ENCODE measurements at places on chromosomes 2 and 18.

GRCh38 chr18:77482190-77483085, 232.8 kb downstream of the GALR1 start:
- DNase-seq: no peak

GRCh38 chr2:181378491-181378890, 78.7 kb upstream of the ITGA4 start:
- no peak for DNase-seq

GRCh38 chr2:202201220-202202160, 36.9 kb downstream of the SUMO1 start:
- DNase-seq: no peak

- DNase-seq: no peak
Observed at GRCh38 chr18:6355789-6356589, 58.7 kb downstream of the L3MBTL4 start.

DNA sequence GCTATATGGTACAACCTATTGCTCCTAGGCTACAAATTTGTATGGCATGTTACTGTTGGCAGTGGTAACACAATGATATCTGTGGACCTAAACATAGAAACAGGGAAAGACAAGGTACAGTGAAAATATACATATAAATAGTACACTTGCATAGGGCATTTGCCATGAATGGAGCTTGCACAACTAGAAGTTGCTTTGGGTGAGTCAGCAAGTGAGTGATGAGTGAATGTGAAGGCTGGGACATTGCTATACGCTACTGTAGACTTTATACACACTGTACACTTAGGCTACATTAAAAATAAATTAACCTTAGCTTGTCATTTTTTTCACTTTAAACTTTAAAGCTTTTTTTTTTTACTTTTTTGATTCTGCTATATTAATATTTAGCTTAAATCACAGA, 500.0 kb upstream of the SETBP1 start:
- DNase-seq: no peak

- no peak for DNase-seq
Observed at GRCh38 chr18:23380817-23381216, 72.3 kb upstream of the RIOK3 start.

DNA sequence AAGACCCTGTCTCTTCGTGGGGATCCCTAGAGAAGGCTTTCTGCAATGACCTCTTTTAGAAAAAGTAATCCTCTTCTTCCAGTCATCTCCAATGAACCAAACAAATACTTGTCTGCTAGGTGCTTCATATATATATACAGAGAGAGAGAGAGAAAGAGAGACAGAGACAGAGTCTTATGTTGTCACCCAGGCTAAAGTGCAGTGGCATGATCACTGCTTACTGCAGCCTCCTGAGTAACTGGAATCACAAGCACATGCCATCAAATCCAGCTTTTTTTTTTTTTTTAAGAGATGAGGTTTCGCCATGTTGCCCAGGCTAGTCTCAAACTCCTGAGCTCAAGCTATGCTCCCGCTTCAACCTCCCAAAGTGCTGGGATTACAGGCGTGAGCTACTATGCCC, 18.6 kb upstream of the PKDCC start:
- DNase-seq: no peak

- no peak for DNase-seq
Observed at GRCh38 chr2:6896930-6897759, 19.6 kb downstream of the RSAD2 start.

DNA sequence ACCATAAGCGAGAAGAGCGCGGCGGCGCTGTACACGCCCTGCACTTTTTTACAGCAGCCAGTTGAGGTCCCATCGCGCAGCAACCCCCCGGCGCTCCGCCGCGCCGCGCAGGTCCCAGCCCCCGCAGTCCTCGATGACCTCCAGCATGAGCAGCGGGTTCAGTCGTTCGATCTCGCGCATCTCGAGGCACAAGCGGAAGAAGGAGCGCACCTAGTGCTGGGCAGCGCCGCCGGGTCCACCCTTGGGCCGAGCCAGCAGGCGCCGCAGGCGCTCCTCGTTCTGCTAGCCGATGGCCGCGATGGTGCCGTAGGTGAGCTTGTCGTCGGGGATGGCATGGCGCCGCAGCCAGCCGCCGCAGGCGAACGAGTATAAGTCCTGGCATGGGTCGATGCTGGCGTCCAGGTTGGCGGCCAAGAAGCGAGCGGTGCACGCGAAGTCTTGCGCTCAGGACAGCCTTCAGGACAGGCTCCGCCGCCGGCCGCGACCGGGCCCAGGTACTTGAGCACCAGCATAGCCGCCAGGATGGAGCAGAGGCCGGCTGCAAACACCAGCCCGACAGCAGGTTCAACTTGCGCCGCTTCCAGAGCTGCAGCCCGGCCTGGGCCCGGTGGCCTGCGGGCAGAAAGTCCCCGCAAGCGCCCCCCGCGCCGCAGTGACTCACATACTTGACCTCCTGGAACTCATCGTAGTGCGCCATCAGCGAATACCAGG, 8.3 kb downstream of the ALPP start:
- no peak for DNase-seq

DNA sequence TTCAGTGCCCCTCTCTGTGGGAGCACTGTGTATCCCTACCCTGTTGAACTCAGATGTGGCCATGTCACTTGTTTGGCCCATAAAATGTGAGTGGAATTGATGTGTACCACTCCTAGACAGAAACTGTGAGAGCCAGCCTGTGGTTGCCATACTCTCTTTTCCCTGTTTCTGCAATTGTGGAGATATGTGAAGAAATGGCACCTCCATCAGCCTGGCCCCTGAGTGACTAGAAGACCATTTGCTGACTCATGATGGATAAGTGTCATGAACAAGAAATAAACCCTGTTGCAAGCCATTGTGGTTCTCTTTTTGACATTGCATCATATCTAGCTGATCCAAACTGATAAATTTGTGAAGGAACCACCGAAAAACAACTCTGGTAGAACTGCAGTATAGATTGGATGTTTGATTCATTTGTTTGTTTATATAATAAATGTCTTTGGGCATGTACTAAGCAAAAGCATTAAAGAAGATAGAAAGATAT, 214.5 kb upstream of the FBXO11 start:
- no peak for DNase-seq

GRCh38 chr2:121066526-121066925, 218.5 kb downstream of the TFCP2L1 start:
- DNase-seq: no peak

- no peak for DNase-seq
Observed at GRCh38 chr18:65762556-65762955, 11.7 kb downstream of the CDH7 start.

DNA sequence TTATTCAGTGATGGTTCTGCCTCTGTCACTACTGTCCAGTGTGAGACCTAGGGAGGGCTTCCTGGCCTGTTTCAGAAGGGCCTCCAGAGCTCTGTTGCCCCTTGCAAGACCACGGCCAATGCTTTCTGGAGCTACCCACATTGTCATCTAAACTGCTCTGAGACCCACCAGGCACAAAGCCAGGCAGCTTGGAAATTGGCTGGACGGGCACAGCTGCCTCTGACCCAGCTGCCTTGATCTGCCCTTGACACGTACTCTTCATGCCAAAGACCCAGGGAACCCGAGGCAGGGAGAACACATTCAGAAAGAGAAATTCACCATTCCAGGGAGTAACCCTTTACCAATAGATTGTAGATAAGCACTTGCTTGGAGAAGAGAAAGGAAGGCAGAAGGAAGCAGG, 183.7 kb upstream of the SIX2 start:
- no peak for DNase-seq

DNA sequence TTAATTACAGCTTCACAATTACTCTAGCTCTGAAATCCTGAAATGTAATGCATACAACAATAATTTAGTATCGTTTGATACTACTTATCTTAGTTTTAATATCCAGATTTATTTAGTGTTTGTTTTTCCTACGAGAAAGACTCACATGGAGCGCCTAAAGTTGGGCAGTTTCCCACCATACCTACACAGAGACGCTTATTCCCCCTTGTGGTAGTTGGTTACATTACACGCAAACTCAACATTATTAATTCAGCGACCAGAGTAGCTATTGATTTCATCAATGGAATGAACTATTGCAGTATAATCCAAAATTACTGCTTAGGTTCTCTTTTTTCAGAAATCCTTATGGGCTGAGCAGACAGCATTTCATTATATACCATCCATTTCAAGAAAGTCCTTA, 164.0 kb upstream of the REG3G start:
- DNase-seq: no peak

- peak; percentile 14 for DNase-seq
Observed at GRCh38 chr18:55337908-55338521, 250.0 kb downstream of the TCF4 start.

GRCh38 chr2:68811364-68811763, 59.8 kb downstream of the BMP10 start:
- no peak for DNase-seq

DNA sequence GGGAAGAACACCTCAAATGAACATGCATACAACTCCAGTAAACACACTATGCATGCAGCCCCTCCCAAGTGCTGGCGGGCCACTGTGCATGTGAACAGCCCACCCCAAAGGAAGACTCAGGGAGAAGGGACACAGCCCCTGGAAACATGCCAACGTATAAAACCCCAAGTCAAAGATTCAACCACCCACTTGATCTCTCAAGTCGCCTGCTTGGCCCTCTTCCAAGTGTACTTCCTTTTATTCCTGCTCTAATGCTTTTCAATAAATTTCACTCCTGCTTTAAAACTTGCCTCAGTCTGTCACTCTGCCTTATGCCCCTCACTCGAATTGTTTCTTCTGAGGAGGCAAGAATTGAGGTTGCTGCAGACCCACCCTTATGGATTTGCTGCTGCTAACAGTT, 139.1 kb downstream of the C1D start:
- no peak for DNase-seq

GRCh38 chr2:40150266-40150665, 301.6 kb downstream of the SLC8A1 start:
- DNase-seq: peak; percentile 16

DNA sequence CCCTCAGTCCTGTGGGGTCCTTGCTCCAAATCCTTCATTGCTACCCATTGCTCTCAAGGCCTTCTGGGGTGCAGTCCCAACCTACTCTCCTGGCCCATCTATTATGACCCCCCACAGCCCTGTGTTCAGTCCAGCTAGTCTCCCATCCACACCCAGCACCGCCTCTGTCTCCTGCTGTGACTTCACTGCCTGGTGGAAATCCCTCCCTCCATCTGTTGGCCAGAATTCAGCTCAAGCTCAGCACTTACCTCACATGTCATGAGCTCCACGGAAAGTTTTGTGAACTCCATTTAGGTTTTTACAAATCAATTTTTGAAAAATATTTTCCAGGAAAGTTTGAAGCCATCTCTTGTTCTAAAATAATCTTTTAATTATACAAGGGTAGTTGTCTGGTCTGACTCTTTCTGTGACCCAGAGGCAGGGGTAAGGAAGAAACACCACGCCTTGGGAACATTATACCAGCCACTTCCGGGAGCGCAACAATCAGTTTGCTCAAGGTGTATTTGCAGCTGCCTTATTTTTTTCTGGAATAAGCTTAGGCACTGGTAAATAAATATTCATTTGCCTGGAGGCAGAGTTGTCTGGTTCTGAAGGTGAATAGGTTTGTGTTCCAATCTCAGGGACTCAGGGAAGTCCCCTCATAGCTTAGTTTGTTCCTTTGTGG, 110.8 kb downstream of the VIT start:
- no peak for DNase-seq

DNA sequence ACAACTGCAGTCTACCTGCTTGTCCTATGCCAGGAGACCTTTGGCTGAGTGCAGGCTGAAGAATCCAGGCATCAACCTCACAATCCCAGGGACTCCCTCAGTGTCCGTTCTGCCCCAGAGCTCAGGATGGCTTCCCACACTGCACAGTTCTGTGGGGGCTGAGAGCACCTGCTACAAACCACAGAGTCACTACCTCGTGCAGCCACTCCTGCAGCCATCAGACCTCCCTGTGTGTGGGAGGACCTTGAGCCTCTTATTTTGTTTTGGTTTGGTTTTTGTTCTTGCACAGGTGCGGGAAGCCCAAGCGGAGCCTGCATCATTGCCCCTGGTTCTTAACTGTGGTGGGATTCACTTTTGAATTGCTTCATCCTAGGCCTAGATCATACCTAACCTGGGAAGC, 31.0 kb downstream of the NAT8 start:
- DNase-seq: no peak

GRCh38 chr2:223956300-223956699, 963 bp upstream of the MRPL44 start:
- DNase-seq: no peak

DNA sequence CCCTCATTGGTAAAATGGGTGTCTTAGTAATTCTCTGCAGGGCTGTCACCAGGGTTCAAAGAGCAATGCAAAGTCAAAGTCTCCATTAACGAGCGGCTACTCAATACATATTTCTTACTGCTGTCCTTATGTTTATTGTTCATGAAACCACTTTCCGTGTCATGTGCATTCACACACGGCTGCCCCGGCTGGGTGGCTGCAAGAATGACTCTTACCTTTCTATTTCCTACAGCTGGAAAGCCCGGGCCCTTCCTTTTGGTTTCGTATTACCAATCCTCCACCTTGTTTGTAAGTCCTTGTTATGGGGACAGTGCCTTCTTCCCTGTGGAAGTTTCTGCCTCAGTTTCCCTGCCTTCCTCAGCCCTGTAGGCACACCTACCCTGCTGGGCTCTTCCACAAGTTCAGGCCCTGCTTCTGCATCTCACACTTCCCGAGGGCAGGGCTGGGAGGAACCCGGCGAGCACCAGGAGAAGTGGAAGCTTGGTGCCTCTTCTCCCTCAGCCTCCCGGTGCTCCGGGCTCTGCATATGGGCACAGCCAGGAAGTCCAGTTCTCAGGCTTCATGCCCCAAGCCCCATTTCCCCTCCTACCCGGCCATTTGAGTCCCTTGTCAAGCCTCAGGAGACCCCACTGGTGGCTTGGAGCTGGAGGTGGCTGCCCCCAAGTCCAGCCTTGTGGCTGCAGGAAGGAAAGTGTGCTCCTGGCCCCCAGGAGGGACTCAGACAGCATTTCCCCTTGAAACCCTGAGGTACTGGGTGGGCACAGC, 18.7 kb upstream of the ACKR3 start:
- DNase-seq: no peak

DNA sequence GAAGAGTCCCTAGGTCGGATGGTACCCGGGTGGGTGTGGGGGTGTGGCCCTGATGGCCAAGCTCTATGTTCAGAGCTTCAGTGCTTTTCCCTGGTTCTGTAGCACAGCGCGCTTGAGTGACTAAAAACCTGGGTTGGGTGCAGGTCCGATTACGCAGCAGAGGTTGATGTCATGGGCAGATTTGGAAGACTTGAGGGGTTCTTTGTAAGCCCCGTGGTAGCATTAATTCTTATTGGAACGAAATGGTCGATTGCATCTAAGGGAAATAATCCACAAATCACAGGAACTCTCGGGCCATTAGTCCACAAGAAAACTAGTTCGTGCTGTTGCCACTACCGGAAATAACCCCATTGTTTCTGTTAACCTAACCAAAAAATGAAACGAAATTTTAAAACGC, 9.0 kb downstream of the HOXD8 start:
- DNase-seq: no peak
